Activated CD8-positive, alpha-beta memory T cell treated with anti-CD3 and anti-CD28 coated beads, Interleukin-2, amount 50 U/mL, for 4 hours (primary cell): ENCODE measurements at places on chromosomes 2 and 18.

GRCh38 chr2:135893374-135893794 is 17.1 kb upstream of the MCM6 start:
- no peak for DNase-seq

- no peak for DNase-seq
Measured at GRCh38 chr2:100606332-100606725, 43.5 kb downstream of the PDCL3 start.

- DNase-seq = no peak
Measured at GRCh38 chr2:71216501-71216900, 10.4 kb downstream of the PAIP2B start.

- no peak for DNase-seq
Measured at GRCh38 chr18:43875511-43875910, 598.2 kb upstream of the SYT4 start.

GRCh38 chr2:46901611-46902010 is 14.0 kb downstream of the MCFD2 start:
- DNase-seq = no peak

DNA sequence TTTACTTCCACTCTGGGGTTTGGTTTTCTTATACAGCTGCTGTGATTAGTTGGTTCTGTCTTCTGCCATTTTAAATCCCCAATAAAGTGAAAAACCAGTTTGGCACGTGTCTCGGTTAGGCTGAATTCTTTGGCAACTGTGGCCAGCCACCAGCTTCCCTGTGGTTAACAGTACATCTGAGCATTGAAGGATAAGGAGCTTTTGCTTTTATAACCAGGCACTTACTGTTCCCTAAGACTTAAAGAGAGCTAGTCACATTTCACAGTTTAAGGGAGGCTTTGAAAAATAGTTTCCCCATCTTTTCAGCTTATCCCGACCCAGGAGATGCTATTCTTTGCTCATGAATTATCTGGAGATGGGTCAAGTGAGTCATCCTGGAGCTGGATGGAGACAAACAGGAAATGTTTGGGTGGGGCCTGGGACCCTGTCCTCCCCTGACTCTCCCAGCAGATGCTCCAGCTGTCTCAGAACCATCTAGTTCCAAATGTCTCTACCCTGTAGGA is 57.3 kb upstream of the EML6 start:
- DNase-seq = no peak

DNA sequence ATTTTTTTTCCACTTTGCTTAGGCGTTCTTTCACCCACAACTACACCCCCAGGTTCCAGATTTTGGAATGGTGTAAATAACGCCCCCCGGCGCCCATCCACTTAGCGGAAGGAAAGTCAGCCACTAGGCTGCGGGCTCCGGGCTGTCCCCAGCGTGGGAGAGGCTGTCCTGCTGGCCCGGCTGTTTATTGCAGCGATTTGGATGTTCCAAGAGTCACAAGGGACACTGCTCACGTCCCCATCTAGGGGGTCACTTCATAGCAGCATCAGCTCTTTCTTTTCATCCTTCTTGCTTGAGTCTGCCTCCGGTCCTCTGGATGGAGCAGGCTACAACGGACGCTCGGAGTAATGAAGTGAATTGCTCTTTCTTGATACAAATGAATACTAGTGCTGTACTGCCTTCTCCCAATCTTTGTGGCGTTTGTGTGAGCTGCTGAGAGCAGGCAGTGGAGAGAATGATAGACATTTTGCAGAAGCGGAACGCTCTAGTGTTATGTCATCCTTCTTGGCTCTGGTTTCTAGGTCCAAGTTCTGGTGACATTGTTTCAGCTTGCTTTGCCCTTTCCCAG is 50.7 kb upstream of the PAIP2B start:
- DNase-seq = peak; percentile 19

DNA sequence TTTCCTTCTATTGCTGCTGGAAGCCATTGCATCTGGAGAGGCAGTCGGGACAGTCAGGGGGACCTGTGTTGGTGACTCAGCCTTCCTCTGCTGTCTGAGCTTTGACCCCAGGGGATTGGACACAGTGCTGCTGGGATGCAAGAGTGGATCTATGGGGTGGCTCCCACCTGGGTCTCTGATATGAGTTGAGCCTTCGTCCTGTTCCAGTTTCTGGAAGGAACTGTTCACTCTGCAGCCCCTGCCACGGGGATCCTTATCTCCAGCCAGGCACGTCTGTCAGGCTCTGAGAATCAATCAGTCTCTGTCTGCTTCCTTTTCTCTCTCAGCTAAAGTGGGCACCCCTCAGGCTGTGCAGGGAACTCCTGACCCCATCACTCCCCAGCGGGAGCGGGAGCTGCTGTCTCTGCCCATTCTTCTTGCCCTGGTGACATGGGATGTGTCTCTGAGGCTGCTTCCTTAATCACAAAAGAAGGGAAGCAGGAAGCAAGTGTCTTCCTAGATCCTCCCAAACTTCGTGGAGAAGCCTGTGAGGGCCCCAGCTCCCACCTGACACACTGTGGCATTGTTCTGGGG is 51.7 kb downstream of the ARHGAP28 start:
- no peak for DNase-seq

- no peak for DNase-seq
Measured at GRCh38 chr2:42183775-42184174, 14.6 kb downstream of the EML4 start.

DNA sequence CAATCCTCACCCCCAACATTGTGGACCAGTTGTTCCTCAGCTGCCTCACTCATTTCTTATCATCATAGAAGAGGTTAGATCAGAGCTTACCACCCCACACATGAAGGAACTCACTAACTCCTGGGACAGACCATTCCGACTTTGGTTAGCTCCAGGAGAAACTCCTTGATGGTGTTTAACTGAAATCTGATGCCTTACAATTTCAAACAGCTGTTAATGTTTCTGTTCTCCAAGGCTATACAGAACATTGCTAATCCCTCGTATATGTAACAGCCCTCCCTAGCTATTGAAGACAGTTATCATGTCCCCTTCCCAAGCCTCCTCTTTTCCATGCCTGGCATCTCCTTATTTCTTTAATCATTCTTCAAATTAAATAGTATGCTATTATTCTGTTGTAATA is 14.8 kb downstream of the ERBB4 start:
- no peak for DNase-seq

DNA sequence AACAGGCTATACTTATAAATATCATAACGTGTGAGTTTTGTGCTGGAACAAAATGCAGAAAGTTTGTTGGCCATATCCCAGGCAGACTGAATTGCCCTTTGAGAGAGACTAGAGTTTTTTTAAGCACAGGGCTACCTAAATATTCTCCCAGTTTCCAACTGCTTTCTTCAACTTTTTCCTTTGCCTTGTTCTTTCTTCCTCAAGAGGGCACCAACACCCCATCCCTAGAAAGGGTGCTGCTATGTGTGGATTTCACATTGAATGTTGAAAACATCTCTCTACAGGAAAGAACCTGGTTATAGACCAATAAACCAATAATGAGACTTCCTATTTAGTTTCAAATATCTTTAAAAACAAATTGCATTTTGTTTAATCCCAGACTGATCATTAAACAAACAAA is 87.9 kb downstream of the ICOS start:
- DNase-seq = no peak

GRCh38 chr2:214471990-214472389 is 61.1 kb downstream of the VWC2L start:
- DNase-seq = no peak

DNA sequence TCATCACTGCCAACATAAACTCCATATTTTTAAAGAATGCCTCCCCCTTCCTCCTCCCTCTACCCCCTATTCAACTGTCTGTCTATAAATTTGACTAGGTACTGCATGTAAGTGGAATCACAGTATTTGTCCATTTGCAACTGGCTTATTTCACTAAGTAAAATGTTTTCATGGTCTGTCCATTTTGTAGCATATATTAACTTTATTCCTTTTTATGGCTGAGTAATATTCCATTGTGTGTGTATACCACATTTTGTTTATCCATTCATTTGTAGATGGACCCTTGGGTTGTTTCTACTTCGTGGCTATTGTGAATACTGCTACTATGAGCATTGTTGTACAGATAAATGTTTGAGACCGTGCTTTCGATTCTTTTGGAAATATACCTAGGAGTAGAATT is 10.7 kb downstream of the SEH1L start:
- DNase-seq = no peak

DNA sequence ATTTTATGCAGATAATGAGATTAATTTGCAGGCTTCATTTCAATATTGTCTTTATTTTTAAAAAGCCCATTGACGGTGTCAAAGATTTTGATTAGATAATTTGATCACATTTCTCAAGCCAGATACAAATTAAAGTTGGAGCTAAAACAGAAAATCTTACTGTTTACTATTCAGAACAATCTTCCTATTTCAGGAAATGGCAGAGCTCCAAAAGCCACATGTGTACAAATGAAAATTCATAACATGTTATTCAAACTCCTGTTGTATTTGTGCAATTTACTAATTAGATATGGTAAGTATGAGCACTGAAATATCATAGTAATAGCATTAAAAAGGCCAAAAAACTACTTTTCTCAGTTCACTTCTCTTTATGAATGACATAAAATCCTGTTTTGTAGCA is 682.9 kb downstream of the KCNJ3 start:
- DNase-seq = no peak

DNA sequence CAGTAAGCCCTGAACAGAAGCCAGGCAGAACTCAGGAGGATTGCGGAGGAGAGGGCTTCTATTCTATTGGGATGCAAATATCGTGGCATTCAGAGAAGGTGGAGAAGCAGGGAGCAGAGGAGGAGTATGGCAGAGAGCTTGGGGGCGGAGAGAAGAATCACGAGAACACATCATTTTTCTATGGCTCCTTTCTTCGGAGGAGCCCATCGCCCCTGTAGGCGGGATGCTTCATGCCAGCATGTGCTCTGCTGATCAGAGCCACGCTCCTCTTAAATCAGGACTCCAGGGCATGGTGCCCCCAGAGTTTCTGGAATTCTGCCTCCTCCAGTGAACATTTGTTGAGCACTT is 71.1 kb downstream of the CIB4 start:
- DNase-seq = peak; percentile 9

DNA sequence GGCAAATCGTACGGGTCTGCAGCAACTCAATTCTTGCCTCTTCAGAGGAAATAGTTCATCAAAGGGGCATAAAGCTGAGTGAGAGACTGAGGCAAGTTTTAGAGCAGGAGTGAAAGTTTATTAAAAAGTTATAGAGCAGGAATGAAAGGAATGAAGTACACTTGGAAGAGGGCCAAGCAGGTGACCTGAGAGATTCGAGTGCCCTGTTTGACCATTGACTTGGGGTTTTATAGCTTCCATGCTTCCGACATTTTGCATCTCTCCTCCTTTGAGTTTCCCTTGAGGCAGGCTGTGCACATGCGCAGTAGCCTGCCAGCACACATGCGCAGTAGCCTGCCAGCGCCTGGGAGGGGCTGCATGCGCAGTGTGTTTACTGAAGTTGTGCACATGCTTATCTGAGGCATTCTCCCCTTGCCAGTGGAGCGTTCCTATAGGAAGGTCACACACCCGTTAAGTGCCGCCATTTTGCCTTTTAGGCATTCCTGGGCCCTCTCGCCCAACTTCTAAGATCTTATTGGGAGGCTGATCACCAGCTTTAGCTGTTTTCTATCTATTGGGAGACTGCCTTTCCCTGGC is 265.5 kb upstream of the MGAT5 start:
- DNase-seq = no peak

- DNase-seq = no peak
Measured at GRCh38 chr2:208386541-208386940, 20.1 kb upstream of the PTH2R start.
